Activated T-cell treated with anti-CD3 and anti-CD28 coated beads, Interleukin-2, amount 50 U/mL, for 48 hours (primary cell): ENCODE measurements at places on chromosomes 5 and 9.

DNA sequence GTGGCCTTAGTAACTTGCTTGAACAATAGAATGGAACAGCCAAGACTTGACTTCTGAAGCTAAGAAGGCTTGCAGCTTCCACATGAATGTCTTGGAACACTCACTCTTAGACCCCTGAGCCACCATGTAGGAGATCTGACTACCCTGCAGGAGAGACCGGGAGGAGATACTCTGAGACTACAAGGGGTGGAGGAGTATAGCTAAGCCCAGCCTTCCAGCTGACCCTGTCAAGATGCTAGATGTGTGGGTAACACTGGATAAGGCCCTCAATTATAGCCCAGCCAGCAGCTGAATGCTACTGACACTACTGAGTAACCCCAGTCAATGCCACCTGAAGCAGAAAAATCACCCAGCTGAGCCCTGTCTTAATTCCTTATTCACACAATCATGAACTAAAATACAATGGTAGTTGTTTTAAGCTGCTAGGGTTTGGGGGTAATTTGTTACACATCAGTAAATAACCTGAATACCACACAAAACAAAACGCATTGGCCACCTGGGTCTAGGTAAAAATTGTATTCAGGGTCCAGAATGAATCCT lies 180.9 kb downstream of the FSTL4 start:
- no peak for DNase-seq

DNA sequence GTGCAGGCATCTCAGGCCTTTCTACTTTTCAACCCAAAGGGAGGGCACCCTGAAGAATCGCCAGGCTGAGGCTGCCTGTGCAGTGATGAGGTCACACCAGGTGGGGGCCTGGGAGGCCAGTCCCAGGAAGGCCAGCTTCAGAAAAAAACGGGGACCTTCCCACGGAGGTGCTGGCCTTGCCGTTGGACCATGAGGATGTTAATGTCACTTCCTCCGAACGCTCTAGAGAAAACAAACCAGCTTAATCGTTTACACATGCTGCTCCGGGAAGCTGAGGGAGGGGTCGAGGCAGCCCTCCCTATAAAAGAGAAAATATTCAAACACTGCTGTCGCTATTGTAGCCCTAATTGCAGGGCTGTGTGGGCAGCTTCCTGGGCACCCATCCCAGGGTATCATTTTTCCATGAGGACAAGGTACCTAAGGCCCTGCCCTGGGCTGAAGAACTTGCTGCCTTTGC lies 27.0 kb downstream of the PTGES start:
- DNase-seq: no peak

DNA sequence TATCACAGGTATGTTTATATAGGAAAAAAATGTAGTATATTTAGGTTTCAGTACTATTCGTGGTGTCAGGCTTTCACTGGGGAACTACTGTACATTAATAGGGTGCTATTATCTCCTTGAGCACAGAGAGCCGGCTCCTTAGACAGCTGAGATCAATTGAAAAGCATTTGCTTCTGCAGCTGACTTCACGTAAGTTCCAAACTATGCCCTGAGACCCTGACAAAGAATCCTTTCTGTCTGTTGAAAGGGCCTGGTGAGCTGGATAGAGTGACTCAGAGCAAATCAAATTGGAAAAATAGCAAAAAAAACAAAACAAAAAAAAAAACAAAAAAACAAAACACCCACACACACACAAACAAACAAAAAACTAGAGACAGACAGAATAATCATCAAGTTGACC lies 652.0 kb downstream of the MTRR start:
- no peak for DNase-seq

- no peak for DNase-seq
These were observed 5.6 kb downstream of the MEGF9 start for GRCh38 chr9:120708526-120709224.

DNA sequence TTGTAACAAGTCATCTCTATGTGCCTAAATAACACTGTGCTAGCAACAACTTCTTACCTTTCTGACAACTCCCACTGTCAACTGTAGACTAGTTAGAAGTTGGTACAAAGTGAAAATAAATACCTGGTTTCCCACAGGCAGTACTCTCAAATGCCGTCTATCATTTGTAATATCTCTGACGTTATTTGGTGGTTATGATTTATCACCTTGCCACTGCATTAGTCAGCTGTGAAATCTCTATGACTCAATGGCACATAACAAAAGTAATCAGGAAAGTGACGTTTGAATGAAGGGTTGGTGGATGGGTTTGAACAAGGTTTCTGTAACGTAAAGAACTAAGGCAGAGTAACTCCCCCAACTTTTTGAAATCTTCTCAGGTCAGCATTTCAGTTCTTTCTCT lies 592.3 kb downstream of the MAT2B start:
- DNase-seq: no peak

GRCh38 chr9:115254287-115255180 lies 136.6 kb upstream of the TNC start:
- DNase-seq: no peak

- DNase-seq: no peak
These were observed 156.6 kb downstream of the SEMA6A start for GRCh38 chr5:116418016-116418415.

DNA sequence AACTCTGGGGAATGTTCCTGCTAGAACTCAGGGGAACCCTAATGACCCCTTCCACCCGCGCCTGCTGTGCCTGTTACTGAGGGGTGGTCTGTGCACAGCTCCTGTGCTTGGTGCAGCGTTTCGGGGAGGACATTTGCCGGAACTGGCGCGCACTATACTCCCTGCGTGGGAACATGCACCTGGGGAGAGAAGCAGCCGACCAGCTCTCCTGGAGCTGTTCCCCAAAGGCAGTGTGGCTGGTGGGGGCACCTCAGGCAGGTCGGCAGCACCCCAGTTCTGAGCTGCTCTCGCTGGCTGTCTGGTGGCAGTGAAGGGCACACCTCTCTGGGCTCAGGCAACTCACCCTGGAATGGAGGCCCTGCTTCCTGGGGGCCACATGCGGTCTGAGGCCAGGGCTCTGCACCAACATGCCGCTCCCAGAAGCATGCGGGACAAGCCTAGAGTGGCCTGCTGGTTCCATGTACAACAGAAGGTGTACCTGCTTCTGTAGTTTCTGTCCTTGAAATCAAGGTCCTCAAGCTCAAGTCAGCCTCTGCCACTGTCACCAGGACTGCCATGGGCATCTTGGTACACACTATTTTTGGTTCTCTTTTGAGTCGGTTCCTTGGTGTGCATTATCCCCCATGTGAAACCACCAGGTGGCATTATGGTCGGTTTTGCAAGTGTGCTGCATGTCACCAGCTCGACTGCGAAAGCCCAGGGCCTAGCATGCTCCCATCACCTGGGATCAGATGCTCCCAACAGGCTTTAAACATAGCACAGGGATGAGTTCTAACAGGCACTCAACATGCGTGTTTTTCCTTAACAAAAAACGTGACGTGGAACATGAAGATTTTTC lies 7.8 kb upstream of the MRNIP start:
- peak; percentile 39 for DNase-seq

- DNase-seq: peak; percentile 43
These were observed 455.8 kb upstream of the PTGER4 start for GRCh38 chr5:40223884-40224402.

- DNase-seq: peak; percentile 33
These were observed 1.3 kb upstream of the TBC1D2 start for GRCh38 chr9:98256756-98257155.

- DNase-seq: no peak
These were observed 1365.3 kb upstream of the WWC1 start for GRCh38 chr5:166926138-166926537.

DNA sequence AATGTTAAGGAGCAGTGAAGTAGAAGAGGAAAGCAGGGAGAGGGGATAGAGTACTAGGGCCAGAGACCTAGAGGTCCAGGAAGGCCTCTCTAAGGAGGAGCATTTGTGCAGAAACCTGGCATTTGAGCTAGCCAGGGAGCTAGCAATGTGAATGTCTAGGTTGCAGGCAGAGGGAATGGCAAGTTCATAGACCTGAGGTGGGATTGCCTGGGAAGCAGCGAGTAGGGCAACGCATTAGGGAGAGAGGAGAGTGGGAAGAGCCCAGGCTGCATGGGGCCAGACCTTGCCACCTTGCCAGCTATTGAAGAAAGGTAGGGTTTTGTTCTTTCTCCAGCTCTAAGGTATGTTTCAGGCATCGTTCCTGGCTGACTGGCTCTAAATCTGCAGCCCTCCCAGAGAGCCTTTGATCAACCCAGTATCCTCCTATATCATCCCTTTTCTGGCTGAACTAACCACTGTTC lies 54.0 kb downstream of the SLC22A5 start:
- DNase-seq: peak; percentile 15

- DNase-seq: no peak
These were observed 79.0 kb downstream of the SPRY4 start for GRCh38 chr5:142245786-142246185.

GRCh38 chr9:72333709-72334108 lies 31.3 kb downstream of the ZFAND5 start:
- DNase-seq: no peak

DNA sequence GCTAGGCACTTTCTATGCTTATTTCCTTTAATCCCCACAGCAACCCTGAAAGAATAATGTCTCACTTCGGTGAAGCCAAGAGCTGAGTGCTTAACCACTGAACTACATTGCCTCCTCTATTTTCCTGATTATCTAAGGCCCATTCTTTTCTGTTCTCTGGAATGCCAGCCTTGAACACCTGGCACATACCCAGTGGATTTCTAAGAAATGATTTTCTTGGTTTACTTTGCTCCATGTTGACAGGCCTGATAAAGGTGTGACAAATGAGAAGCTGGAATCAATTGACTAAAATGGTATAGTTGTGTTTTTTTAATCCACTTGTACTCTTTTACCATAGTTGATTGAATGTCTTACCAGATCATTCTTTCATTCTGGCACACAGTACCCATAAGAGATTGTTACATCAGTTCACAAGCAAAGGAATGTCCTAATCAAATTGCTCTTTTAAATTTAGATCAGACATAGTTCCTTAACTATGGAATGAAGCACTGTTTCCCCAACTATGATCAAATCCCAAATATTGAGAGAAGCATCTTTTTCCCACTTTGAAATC lies 9.0 kb upstream of the ENC1 start:
- DNase-seq: no peak

- DNase-seq: no peak
These were observed 580 bp upstream of the PRRX2 start for GRCh38 chr9:129664746-129665388.

DNA sequence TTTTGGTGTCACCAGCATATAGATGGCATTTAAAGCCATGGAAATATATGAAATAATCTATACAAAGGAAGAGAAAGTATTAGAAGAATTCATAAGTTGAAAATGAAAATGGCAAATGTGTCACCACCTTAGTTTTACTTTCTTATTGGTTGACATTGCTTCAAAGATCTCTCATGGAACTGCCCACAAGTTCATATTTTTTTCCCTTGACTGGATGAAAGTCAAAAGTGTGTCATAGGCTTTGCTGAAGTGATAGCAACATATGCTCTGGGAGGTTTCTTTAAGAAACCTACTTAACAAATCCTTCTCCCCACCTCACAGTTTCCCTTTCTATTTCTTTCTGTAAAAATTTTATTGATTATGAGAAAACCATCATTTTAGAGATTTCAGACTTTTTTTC lies 127.2 kb downstream of the VPS13A start:
- no peak for DNase-seq

- no peak for DNase-seq
These were observed 180.4 kb downstream of the SEMA5A start for GRCh38 chr5:9365512-9365911.

- no peak for DNase-seq
These were observed 116.6 kb downstream of the DROSHA start for GRCh38 chr5:31415009-31415923.

GRCh38 chr5:54180630-54181031 lies 129.7 kb downstream of the ARL15 start:
- DNase-seq: no peak

- DNase-seq: no peak
These were observed 249.4 kb downstream of the NPR3 start for GRCh38 chr5:32960340-32961058.

DNA sequence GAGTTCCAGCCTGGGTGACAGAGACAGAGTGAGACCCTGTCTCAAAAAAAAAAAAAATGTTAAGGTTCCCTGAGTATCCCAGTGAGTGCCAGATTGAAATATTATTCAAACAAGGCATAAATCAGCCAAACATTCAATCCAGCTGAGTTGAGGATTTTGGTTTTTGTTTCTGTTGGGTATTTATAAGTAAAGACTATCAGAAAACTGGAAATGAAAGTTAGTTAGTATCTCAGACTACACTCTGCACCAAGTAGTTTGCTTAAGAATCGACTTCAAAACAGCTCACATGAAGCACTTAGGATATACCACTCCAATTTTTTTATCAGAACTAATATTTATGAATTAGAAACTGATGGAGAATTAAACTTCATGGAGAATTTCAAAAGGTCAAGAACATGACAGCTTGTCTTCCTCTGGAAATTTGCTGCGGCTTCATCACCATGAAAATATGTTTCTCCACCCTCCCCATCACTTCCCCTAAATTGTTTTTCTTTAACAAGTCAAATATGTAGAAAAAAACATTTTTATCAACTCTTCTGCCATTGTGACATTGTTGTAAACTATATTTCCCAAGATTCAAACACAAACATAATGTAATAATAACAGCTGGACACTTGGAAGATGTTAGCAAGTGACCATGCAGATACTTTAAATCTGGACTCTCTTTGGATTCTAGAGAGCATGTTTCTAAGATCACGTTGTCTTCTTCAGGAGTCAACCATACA lies 110.0 kb upstream of the PTGER4 start:
- DNase-seq: no peak

DNA sequence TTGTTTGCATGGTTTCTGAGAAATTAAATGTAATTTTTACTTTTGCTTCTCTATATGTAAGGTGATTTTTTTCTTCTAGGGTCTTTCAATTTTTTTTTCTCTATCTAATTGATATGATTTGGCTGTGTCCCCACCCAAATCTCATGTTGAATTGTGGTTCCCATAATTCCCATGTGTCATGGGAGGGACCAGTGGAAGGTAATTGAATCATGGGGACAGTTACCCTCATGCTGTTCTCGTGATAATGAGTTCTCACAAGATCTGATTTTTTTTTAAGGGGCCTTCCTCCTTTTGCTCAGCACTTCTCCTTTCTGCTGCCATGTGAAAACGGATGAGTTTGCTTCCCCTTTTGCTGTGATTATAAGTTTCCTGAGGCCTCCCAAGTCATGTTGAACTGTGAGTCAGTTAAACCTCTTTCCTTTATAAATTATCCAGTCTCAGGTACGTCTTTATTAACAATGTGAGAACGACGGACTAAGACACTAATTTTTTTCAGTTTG lies 150.8 kb downstream of the MTRR start:
- DNase-seq: no peak

GRCh38 chr5:174990909-174991308 lies 266.5 kb downstream of the MSX2 start:
- no peak for DNase-seq

DNA sequence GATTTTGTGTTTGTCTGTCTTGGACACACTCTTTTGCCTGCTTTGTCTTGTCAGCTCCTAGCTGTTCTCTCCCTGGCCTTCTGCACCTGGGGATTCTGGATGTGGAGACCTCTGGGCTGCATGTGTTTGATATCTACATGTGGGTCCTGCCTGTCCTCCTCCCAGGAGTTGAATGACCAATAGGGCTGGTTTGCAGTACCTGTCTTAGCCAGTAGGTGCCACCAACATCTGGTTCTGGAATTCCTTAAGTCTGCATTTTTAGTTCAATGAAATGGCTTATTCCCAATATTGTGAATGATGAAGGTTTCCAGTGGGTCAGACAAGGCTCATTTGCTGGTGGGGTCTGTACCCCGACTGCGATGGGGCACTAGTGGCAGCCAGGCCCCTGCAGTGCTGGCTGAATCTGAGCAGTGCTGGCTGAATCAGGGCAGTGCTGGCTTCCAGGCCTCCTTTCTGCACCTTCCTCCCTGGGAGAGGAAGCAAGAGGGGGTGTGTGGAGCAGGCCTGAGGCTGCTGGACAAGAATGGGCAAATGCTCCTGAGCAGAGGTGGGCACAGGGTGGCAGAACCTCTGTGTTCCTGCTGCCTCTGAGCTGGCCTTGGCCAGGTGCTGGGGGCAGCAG lies 73.3 kb downstream of the RXRA start:
- DNase-seq: no peak
